Naive thymus-derived CD4-positive, alpha-beta T cell (primary cell): ENCODE measurements at places on chromosomes 3 and 15. TPM values are rescaled to one million over a fixed set of nuclear protein-coding genes. Genes with fewer than 3 reads are reported as not detected.

DNA sequence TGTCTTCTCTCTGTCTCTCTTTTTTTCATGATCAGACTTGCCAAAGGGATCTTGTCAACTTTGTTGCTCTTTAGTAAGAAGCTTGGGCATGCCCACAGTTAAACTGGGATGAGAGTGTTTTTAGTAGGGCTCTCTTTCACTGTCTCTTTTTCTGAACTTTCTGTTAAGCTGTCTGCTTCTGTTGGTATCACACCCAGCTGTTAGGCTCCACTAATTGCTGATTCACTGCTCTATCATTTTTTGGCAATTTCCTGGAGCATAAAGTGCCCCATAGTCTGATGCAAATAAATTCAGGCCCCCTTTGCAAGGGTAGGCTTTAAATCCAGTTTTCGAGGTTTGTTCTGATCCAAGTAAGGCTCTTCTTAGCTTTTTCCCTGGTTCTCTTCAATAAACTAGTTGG lies 360.4 kb upstream of the ADAMTS9 start:
- no peaks in the 10 kb centered on the region for H3K36me3 ChIP-seq
- DNase-seq, result no peak
- no peaks in the 10 kb centered on the region for H3K27me3 ChIP-seq
- no peak overlapping the region for H3K4me3 ChIP-seq
- no peaks in the 10 kb centered on the region for H3K4me1 ChIP-seq
- H3K27ac ChIP-seq, result no peak overlapping the region

Gene MCF2L2
- 0.27 TPM for total RNA-seq

GRCh38 chr3:27147215-27147614 lies 222.0 kb downstream of the NEK10 start:
- H3K4me3 ChIP-seq, result no peak overlapping the region
- no peak overlapping the region for H3K27ac ChIP-seq
- no peaks in the 10 kb centered on the region for H3K27me3 ChIP-seq
- no peaks in the 10 kb centered on the region for H3K36me3 ChIP-seq
- H3K4me1 ChIP-seq, result no peaks in the 10 kb centered on the region

GRCh38 chr3:46496746-46497555 lies 825 bp upstream of the RTP3 start:
- H3K4me3 ChIP-seq, result no peak overlapping the region
- peak; percentile 46 for DNase-seq
- H3K27ac ChIP-seq, result no peak overlapping the region
- H3K36me3 ChIP-seq, result no peaks in the 10 kb centered on the region
- peaks cover 5% of the 10 kb centered on the region for H3K4me1 ChIP-seq

DNA sequence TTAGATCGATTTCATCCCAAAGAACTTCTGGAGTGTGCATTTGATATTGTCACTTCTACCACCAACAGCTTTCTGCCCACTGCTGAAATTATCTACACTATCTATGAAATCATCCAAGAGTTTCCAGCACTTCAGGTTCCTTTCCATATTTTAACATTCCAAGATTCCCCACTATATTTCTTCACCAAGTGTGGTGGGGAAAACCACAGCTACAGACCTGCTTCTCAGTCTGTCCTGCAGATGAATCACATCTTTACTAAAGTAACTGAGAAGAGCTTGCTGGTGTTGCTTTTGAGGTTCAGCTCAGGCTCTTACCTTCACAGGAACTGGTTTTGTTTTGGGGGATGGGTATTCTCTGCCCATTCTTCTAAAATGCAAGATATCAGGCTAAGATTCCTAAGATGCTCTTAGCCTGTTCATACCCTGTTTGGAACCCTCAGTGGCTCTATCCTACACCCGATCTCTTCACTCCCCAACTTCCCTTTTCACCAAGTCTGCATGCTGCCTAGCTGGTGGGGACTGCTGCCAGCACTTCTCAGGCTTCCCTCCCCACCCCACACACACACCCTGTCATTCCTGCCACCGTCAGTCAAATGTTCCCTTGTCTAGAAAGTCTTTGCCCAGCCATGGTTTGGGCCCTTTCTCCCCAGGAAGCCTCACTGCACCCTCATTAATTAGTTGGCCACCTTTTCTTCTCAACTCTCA lies 30.8 kb downstream of the SRP14 start:
- H3K27ac ChIP-seq, result no peak overlapping the region
- peaks cover 37% of the 10 kb centered on the region for H3K36me3 ChIP-seq
- H3K4me3 ChIP-seq, result no peak overlapping the region
- no peaks in the 10 kb centered on the region for H3K4me1 ChIP-seq

Gene TNIK
- total RNA-seq, result 74.0 TPM
